ENCODE measurements at places on chromosomes 7 and 10.

DNA sequence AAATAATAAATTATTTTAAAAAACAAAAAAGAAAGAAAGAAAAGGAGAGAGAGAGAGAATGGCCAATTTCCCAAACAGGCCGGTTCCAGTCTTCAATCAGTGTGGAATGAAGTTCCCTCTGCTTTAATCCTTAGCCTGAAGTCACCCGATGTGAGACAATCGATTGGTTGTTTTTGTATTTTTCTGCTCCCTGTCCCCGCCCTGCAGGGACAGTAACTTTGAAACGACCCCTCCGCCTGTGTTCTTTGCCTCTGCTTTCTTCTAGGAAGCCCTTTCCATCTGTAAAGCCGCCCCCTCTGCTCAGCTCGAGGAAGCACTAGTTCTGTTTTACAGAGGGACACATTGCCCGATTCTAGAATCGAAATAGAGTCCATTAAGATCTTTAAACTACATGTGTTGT, 33.4 kb downstream of the FOXL3 start:
- DNase-seq: no peak

GRCh38 chr10:58796824-58797223, 284.2 kb downstream of the BICC1 start:
- DNase-seq: no peak

DNA sequence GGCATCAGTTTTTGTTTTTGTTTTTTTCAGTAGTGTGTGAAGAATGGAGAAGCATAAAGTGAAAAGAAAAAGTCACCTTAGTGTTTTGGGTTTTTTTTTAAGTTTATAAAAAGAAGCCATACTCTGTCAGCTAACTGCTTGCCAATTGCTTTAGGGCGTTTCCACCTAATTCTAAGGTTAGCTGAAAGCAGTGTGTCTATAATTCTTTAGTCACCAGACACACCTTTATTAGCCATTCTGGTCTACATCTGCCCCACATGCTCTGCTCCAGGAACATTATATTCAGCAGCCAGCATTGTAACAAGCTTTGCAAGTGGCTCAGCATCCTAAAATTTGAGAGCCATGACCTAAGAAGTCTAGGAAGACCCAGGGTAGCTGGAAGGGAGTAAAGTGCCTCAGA, 14.1 kb upstream of the SLC16A12 start:
- no peak for DNase-seq

- peak; percentile 74 for DNase-seq
Observed at GRCh38 chr7:148397985-148398384, 192.6 kb upstream of the C7orf33 start.

DNA sequence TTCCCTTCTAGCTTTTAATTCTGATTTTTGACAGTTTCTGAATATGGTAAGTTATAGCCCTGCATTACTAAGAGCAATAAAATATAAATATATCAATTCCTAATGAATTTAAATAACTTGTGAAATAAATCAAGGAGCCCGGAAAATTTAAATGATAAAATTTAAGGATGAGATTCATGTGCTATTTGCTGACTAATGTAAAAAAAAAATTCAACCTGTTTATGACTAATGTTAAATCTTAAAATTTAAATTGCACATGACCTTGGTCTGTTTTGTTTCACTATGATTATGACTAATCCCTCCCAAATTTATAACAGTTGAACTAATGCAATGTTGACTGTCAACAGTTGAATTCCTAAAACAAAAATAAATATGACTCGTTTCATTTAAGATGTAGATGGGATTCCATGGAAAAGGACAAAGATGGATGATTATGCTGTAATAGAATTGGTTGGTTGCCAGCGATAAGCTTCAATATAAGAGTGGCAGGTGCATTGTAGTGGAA, 419.9 kb downstream of the NRG3 start:
- no peak for DNase-seq

GRCh38 chr10:84398696-84399095, 70.3 kb downstream of the CCSER2 start:
- peak; percentile 17 for DNase-seq
